Inflammatory macrophage (primary cell): ENCODE measurements at places on chromosomes 13 and 19.

- DNase-seq = no peak
Measured at GRCh38 chr19:46959894-46960556, 59.6 kb upstream of the NPAS1 start.

DNA sequence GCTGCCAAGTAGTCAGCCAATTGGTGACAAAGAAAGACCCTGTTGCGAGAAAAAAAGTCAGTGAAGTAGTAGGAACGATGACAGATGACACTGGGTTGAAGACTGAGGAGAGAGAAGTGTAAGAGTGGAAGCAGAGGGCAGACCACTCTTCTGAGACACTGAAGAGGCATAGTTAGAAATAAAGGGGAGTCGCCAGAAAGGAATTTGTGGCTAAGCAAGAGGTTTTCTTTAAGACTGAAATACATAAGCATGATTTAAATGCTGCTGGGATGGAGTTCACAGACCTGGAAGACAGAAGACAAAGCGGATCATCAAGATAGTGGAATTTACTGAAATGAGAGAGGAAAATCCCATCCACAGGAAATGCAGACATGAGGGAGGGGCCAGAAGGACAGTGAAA lies 56.2 kb upstream of the USPL1 start:
- DNase-seq = no peak

DNA sequence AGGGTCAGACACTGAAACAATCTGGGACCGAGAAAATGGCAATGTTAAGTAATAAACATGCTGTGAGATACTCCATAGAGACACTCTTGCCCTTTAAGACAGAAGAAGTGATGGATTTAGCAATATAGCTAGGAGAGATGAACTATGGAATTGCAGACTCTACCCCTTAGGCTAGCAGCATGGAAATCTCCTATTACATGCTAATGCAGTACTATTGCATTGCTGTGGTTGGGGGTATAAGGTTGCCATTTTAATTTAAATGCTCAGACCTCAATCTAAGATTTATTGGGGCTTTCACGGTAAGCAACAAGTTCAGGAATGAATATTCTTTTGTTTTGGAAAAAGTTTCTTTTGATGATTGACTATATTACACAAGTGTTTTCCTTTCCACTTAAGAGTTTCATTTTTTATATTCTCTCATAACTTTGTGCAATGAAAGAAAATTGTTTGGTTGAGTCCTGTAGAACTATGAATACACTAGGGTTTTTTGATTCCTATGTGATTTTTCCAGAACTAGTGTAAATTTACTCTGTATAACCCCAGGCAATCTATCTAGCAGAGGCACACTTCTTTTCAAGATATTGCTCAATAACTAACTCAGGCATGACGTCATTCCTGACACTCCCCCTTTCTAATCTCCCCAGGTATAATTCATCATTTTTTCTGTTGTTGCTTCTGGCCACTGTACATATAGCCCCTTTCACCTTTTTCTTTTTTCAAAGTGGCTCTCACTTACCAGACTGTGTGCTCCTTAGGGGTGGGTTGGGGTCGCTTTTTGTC lies 394.7 kb upstream of the KLF12 start:
- no peak for DNase-seq

GRCh38 chr13:110128546-110128945 lies 178.4 kb downstream of the COL4A1 start:
- DNase-seq = no peak

DNA sequence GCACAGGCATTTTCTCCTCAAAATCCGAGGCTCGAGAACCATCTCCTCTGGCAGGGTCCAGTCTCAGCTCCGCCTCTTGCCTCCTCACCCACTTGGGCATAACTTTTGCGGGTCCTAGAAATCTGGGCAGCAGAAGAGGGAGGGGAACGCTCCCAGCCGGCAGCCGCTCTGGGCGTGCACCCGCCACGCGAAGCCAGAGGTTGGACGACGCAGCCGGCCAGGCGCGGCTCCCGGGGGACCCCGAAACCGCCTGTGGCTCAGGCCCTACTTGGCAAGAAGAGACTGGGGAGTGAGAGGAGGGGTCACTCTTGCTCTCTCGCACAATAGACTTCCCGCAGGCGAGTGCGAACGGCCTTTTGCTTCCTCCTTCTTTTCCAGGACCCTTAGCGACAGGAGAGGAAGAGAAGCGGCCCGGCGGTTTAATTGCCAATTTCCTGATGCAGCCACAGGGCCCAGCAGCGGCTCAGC lies 6.0 kb upstream of the SOX1 start:
- no peak for DNase-seq
